Stimulated activated naive CD4-positive, alpha-beta T cell (primary cell): ENCODE measurements at places on chromosomes 2 and 18.

- DNase-seq, result no peak
Observed at GRCh38 chr2:72554381-72554780, 271.5 kb downstream of the EXOC6B start.

DNA sequence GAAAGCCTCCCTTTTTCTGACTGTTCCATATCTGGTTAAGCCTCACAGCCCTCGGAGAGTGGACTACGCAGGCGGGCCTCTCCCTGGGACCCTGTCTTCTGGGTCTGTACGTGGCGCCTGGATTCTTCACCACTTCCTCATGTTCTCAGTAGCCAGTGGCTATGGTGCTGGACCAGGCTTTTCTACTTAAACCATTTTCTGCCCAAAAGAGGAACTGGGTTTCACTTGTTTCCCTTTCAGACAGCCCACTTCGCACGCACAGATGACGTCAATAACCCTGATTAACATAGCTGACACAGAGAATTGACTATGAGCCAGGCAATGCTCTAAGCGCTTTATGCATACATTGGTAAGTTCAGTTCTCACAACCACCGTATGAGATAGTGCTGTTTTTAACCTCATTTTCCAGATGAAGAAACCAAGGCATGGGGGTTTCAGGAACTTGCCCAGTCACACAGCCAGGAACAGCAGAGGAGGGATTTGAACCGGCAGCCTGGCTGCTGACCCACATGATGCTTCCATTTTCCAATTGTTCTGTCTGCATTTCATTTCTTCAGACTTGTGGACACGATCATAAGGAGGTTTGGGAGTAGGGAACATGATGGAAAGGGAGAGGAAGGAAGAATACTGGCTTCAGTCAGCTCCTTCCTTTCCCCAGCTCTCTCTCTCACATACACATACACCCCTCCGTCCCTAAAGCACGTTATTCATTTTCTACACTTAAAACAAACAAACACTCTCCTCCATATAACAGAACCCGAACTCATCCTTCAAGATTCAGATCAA, 41.7 kb downstream of the MYOM1 start:
- no peak for DNase-seq

- DNase-seq, result no peak
Observed at GRCh38 chr2:38181806-38182491, 106.0 kb upstream of the CYP1B1 start.

- no peak for DNase-seq
Observed at GRCh38 chr2:46116150-46116549, 181.1 kb upstream of the EPAS1 start.

- no peak for DNase-seq
Observed at GRCh38 chr18:70459251-70459650, 170.4 kb downstream of the SOCS6 start.

DNA sequence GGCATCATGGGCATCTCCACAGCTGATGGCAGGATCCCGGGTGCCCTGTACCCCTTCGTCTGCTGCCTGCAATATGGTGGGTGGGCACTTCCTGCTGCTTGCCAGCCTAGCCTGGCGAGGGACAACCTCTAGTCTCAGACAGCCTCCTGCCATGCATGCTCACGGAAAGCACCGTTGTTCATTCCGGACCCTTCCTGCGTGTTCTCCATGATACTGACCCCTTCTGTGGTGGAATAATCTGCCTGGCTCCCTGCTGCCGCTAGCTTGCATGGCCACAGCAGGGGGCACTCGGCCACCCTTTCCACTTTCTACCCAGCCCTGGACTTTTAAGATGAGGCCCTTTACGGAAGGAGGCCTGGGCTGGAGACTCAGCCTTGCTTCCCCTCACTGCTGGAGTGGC, 12.0 kb downstream of the PCARE start:
- DNase-seq, result no peak

GRCh38 chr18:31248783-31249521, 69.0 kb upstream of the DSG1 start:
- DNase-seq, result no peak

DNA sequence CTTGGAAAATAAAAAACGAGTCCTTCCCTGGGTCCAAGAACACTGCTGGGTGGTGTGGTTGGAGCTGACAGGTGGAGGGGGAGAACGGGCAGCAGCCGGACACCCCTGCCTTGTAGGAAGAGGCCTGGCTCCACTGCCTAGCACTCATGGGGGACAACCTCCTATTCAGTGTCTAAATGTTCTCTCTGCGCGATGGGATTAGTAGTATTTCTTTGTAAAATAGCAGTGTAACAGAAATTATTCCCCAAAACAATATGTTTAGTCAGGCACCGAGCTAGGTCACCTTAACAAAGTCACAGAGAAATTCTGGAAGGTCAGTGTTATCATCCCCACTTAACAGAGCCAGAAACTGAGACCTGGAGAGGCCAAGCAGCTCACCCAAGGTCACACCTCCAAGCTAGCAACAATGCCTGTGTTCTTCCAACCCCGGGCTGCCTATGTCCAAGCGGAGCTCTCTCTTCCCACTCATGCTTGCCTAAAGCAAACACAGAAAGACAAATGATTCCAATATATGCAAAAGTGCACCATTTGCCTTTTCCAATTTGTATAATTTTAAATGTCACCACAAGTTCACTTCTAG, 68.0 kb downstream of the STEAP3 start:
- DNase-seq, result no peak

DNA sequence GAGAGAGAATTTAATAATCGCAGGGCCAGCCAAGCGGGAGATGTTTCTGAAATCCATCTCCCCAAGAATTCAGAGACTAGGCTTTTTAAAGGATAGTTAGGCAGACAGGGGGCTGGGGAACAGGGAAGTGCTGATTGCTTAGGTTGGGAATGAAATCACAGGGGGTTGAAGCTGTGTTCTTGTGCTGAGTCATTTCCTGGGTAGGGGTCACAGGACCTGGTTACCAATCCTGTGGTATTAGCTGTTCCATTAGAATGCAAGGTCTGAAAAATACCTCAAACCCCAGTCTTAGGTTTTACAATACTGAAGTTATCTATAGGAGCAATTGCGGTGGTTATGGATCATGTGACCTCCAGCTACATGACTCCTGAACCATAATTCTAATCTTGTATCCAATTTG, 4.6 kb downstream of the SP140 start:
- no peak for DNase-seq

DNA sequence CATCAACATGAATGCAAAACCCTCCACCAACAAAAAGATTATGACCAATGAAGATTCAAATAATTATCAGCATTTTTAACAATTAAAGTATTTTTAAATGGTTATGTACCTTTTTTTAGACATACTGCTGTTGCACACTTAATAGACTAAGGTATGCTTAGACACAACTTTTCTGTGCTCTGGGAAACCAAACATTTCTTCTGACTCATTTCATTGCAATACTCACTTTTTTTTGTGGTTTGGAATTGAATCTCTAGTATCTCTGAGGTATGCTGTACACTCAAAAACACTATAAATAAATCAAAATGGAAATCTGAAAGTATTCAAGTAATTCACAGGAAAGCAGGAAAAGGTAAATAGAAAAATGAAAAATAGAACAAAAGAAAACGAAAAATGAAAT, 247.9 kb upstream of the POU3F3 start:
- no peak for DNase-seq

DNA sequence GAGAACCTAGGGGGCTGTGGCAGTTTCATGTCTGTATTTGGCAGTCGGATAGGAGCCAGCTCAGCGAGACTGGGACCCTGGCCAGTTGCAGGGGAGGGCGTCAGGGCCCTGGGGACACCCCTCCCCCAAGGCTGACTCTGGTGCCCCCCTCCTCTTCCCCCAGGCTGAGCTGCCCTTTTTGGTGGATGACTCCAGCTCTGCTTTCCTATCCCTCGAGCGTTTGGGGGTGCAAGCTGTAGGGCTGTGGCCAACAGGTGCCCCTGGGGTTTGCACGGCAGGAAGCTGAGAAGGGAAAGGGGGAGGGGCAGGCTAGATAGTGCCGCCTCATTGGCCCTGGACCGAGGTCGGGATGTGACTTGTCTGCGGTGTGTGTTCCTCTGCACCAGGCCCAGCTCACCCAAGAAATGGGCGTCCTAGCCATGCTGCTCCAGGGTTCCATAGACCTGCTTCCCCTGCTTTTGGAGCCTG, 26.4 kb downstream of the SPEG start:
- DNase-seq, result no peak

DNA sequence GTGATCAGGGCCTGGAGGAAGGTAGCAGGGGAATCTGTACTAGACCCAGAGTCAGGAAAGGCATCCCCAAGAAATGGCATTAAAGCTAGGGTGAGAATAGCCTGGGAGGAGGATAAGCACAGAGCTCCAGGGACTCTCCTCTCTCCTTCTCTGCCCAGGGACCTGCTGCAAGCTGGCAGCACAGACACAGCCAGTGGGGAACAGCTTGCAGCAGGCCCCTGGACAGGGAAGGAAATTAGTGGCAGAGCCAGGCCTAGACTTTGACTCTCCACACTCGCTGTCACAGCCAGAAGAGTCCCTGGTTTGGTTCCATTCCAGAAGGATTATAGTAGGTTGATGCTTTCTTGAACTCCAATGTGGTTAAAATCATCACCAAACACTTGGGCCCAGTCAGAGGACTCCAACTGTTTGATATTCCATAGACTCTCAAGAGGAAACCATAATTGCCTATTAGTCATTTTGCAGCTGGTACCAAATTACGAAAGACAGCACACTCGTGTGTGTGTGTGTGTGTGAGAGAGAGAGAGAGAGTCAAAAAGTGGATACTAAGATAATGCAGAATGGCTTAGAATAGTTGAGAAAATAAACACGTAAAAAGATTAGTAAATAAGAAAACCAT, 95.5 kb upstream of the ATP8B1 start:
- no peak for DNase-seq

DNA sequence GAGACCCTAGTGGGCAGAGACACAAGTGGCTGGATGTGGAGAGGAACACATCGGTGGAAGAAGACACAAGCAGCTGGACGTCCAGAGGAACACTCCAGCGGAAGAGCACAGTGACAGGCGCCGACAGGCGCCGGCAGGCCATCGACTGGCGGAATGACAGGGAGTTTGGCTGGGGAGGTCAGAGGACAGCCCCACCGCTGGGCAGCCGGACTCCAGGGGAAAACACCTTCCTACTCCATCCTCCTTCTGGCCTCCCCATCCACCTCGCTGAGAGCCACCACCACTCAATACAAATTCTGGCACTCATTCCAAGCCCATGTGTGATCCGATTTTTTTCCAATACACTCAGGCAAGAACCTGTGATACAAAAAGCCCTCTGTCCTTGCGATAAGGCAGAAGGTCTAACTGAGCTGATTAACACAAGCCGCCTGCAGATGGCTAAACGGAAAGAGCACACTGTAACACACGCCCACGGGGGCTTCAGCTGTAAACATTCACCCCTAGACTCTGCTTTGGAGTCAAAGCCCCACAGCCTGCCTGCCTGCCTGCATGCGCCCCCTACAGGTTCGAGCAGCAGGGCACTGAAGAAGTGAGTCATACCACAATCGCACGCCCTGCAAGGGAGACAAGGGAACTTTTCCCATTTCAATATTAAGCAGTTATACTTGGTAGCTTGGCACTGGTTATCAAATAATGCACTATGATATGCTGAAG, 50.2 kb upstream of the LRP1B start:
- no peak for DNase-seq

DNA sequence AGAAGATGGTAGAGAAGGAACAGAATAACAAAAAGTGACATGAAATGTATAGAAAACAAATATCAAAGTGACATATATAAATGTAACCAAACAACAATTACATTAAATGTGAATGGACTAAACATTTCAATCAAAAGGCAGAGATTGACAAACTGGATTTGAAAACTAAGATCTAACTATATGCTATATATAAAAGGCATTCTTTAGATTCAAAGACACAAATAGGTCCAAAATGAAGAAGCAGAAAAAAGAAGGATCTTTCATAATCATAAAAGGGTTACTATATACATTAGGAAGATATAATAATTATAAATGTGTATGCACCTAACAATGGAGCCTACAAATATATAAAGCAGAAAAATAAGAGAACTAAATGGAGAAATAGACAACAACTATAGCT, 183.7 kb downstream of the METTL4 start:
- DNase-seq, result no peak

DNA sequence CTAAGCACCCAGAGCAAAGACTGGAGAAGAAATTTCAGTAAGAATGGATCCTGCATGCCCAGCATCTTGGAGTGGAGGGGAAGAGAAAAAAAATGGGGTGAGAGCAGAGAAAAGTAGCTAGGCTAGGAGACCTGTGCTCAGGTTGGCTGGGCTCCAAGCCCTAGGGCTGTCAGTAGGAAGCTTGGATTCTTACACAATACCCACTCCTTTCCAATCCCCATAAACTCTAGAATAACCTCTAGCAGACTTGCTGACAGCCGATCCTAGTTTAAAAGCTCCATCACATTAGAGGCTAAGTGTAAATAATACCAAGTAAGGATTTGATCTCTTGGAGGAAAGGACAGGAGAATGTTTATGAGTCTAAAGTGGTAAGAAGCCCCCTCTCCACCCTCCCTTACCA, 46.2 kb upstream of the NABP1 start:
- no peak for DNase-seq

DNA sequence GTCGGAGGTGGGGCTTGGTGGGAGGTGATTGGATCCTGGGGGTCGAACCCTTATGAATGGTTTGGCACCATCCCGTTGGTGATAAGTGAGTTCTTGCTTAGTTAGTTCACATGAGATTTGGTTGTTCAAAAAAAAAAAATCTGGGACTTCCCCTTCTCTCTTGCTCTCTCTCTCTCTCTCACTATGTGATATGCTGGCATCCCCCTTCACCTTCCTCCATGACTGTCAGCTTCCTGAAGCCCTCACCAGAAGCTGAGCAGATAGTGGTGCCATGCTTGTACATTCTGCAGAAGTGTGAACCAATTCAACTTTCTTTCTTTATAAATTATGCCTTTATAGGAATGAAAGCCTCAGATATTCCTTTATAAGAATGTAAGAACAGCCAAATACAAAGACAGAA, 269.7 kb upstream of the APCDD1 start:
- DNase-seq, result no peak

DNA sequence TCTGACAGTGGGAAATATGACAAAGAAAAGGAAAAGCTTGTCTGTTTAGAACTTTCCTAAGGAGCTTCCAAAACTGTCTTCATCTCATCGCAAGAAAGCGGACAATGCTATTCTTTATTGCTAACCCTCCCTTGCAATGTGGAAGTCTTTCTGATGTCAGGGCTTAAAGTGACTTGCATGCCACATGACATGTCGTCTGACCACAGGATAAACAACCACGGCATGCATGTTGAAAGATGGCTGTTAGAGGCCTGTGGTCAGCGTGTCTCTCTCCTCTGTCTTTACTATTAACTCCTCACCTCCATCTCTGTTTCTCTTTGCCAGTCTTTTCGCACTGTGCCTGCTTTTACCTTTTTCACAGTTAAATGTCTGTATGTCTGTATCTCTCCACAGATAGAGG, 389.8 kb downstream of the LNPK start:
- no peak for DNase-seq

GRCh38 chr2:191012845-191013681, 908 bp downstream of the STAT1 start:
- DNase-seq, result no peak

GRCh38 chr2:44120428-44120827, 48.2 kb upstream of the PPM1B start:
- DNase-seq, result peak; percentile 81
